ENCODE measurements at places on chromosomes 11 and 22.

- no peak for DNase-seq
Measured at GRCh38 chr11:77126156-77126775, 1.8 kb upstream of the MYO7A start.

DNA sequence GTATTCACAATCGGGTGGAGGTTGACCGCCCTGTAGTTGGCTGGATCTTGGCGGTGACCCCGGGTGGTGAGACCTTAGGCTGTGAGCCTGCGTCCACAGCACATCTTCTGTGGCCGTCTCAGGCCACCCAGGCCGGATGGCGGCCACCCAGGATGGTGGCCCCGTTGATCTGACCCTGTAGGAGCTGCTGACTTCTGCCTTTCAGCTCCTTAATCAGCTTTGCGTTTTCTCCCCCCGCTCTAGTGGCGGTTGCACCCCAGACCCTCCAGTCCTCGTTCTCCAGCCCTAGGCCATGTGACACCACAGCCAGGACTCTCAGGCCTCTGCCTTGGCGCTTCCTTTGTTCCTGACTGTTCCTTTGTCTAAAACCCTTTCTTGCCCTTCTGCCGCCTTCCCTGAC, 244.0 kb downstream of the TBC1D22A start:
- DNase-seq = no peak

DNA sequence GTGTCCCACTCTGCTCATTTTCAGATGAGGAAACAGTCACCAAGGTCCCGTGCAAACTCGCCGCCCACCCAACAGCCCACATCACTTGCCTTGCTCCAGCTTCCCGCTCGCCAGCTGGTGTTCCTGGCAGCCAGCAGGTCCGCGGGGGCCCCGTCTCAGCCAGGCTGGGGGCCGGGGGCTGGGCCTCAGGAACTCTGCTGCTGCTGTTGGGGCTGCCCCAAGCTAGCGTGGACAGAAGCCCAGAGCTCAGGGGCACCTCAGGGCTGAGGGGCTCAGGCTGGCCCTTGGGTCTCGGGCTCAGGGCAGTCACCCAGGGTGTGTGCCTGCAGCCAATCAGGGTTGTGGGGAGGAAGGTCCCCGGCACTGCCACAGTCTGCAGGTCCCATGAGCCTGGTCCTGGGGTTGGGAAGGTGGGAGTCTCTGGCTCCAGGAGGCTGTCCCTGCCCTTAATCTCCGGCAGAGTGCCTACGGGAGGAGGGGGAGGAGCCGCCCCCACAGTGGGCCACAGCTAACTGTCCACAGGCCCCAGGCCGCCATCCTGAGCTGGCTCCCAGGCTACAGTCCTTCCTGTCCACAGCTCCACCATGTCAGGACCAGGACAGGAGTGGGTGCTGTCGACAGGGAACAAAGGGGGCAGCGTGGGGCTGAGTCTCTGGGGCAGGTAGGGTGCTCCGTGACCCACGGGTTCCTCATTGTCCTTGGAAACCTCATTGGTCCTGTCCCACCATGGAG, 65.2 kb downstream of the ARFGAP3 start:
- no peak for DNase-seq

GRCh38 chr11:127411283-127411682, 410.7 kb upstream of the KIRREL3 start:
- DNase-seq = no peak

DNA sequence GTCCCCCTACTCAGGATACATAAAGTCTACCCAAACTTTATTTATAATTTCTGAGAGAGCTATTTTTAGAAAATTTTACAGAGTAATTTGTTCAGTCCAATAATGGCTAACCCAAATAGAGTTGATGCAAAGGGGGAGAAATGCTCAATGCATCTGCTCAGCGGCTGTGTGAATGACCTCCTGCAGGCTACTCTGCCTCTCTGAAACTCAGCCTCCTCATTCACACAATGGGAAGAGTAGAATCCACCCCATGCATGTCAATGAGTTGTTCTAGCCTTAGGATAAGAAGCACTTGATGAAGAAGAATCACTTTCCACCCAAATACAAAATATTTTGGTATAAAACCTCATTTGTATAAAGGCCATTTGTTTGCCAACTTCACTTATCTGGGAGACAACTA, 1204.0 kb downstream of the LRRC4C start:
- DNase-seq = no peak

DNA sequence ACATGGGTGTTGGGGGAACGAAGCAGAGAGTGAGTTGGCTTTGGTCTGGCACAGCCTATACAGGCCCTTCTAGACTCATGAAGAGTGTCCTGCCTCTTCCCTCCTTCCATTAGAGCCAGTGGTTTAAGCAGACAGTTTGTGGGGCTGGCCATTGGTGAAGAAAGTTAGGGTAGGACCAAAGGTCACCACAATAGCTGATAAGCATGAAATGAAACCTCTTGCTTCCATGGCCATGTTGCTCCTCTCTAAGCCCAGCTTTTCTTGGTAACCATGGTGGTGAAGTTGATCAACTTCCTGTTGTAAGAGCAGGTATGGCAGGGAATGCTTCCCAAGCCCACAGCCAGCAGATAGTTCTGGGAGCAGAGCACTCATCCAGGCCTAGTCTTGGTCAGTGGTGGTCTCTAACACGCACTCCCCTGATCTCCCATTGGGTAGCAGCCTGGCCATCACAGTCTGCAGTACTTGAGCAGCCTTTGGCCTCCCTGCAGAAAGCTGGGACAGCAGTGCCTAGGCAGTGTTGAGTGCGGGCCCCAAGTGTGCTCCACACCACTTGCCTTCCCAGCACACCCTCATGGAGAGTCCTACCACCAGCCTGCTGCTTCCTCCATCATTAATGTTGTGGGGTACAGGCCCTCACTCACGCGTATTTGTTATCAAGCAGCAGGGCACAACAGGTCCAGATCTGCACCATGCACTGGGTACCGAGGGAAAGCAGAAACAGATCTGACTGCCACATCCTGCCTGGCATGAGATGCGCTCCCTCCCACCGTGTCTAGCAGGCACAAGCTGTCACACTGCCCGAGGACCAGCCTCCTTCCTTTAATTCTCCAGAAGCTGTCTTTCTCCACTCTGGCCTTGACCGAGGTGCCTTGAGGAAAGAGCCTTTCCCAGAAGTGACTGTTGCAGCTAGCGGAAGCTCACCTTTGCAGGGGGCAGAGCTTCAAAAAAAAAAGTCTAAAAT, 65.8 kb upstream of the SUSD2 start:
- DNase-seq = no peak

GRCh38 chr22:49613511-49614270, 214.0 kb downstream of the BRD1 start:
- no peak for DNase-seq

- no peak for DNase-seq
Measured at GRCh38 chr11:104076455-104076854, 40.0 kb downstream of the DDI1 start.

DNA sequence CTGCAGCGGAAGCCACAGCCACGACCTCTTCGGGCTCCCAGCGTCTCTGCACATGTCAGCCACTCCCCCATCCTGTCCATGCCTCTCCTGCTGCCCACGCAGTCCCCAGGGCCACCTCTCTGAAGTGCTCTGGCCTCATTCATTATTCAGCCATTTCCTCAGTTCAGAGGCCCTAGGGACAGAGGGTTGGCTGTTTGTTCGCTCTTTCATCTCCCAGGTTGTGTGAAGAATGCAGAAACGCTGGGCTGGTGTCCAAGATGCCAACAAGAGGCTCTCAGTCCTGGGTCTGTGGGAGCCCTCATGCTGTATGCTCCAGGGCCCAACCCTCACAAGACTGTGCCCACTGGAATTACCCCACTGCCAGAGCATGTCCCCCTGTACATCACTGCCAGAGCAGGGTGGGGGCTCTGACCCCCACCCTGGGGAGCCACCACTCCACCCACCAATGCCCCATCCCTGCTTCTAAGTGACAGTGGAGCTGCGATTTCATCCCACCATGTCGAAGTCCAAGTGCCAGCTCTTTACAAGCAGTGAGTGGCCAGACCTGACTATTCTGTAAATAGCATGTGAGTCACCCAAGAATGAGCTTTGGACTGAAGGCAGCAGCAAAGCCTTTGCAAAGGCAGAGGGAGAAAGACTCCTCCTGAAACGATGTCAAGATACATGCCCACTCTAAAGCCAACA, 209.6 kb downstream of the BUD13 start:
- no peak for DNase-seq

GRCh38 chr11:86469491-86470388, 95.1 kb downstream of the CCDC81 start:
- DNase-seq = no peak

DNA sequence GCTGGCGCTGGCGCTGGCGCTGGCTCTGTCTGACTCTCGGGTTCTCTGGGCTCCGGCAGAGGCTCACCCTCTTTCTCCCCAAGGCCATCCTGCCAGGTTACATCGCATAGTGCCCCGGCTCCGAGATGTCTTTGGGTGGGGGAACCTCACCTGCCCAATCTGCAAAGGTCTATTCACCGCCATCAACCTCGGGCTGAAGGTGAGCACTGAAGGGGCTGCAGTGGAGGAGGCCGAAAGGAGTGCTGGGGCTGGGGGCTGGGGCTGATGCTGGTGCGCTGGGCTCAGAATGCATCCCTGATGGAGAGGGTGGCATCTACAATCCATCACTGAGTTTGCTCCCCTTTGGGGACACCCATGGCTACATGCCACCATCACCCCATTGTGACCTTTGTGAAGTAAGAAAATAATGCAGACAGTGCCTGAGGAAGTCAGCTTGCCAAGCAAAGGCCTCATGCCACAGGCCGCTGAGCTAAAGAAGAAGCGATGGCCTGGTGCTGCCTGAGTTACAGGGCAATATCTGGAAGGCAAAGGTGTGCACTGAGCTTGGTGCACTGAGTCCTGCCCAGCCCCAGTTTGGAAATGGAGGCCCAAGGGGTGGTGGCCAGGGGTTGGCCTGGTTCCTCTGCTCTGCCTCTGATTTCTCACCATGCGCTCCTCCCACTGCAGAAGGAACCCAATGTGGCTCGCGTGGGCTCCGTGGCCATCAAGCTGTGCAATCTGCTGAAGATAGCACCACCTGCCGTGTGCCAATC, 620 bp downstream of the SMPD1 start:
- no peak for DNase-seq

DNA sequence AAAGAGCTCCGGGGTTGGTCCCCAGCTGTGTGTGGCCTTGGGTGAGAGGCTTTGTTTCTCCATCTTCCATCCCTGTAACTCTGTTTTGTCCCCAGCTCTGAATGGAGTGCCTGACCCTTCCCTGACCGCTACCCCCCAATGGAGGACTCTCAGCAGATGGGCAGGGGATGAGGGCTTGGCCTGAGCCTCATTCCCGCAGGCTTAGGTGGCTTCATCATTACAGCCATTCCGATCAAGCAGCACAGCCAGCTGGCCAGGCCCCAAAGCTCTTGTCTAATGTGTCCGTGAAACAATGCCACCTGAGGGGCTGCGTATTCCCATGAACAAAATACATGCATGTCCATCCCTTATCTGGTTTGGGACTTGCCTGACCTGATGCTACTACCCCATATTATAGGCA, 3.9 kb upstream of the CDC42EP2 start:
- DNase-seq = no peak

DNA sequence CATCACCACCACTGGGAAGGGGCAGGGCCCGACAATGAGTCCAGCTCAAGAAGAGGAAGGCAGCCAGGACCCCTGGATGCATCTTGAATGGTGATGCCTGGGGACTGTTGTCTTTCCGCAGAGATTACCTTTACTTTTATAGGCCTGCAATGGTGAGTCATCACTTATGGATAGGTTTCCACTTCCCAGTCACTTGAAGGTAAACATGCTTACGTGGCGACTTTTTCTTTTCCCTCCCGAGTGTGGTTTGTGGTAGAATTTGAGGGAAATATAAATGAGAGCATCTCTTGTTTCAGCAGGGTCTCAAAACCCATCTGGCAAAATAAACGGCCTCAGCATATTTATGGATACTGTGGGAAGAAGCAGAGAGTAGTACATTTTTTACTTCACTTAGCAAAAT, at the start of gene MMP13:
TSS of gene MMP13 (minus strand) at position 109 of the 400 bp plus-strand sequence. CDS start at position 82, 27 bp downstream.
- DNase-seq = no peak

- no peak for DNase-seq
Measured at GRCh38 chr11:62882431-62882749, 1.7 kb downstream of the SLC3A2 start.

GRCh38 chr11:62398011-62398994, 20.5 kb upstream of the SCGB1A1 start:
- DNase-seq = no peak

- DNase-seq = no peak
Measured at GRCh38 chr11:72451831-72452376, 17.6 kb upstream of the CLPB start.

DNA sequence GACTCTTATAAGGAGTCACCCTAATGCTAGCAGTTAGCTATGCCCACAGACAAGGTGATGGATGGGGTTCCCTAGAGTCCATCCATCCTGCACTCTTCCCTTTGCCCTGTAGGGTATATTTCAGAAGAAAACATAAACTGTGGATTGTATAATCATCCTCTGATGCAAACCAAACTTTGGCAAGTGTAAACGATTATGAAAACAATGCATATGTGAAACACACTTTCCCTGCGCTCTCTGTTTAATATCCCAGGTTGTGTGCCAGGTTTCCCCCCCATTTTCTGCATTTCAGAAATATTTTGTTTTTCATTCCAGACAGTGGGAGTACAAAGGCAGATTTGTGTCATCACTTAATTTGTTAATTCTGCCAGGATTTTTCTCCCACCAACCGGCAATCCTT, 110.0 kb downstream of the LDLRAD3 start:
- DNase-seq = no peak

- DNase-seq = no peak
Measured at GRCh38 chr11:16873289-16873688, 134.8 kb downstream of the C11orf58 start.

DNA sequence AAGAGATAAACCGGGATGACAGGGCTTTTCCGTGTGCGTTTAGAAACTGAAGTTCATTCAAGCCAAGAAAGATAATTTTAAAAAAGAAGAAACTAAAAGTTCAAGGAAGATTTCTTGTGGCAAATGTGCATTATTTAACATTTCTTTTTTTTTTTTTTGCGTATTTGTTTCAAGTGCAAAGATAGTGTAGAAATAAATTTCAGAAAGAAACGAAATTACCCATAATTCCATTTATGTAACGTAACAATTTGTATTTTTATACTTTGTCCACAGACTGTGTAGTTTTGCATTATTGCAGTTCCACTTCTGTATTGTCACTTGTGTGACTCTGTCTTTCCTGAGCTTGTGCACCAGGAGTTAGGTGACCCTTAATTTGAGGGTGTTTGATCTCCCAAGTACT, 24.0 kb downstream of the SNAP29 start:
- DNase-seq = no peak

DNA sequence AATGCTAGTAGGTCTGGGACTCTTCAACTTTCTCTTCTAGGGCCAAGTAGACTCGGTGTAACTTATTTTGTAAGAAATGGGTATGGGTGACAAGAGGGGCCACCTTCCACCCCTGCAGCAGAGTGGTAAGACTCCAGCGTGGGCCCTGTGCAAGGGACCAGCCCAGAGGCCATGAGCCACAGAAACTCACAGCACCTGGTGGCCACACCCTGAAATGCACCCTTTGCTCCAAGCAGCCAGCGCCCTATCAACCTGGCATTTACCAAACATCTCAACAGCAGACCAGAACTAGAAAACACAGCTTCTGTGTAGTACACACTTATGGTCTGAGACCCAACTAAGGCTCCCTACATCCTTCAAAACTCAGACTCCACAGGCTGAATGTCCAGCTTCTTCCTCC, 5.7 kb downstream of the CDCA5 start:
- DNase-seq = peak; percentile 73

Data from CD4-positive, alpha-beta T cell treated with Interleukin-6 at 100 ng/mL for 8 hours (primary cell).